ENCODE measurements at places on chromosomes 2 and 18.

- DNase-seq: no peak
Observed at GRCh38 chr2:88100489-88100858, 27.4 kb downstream of the FABP1 start.

- DNase-seq: no peak
Observed at GRCh38 chr2:118834901-118835745, 12.3 kb downstream of the EN1 start.

GRCh38 chr18:36977121-36977520, 148.2 kb downstream of the KIAA1328 start:
- no peak for DNase-seq

DNA sequence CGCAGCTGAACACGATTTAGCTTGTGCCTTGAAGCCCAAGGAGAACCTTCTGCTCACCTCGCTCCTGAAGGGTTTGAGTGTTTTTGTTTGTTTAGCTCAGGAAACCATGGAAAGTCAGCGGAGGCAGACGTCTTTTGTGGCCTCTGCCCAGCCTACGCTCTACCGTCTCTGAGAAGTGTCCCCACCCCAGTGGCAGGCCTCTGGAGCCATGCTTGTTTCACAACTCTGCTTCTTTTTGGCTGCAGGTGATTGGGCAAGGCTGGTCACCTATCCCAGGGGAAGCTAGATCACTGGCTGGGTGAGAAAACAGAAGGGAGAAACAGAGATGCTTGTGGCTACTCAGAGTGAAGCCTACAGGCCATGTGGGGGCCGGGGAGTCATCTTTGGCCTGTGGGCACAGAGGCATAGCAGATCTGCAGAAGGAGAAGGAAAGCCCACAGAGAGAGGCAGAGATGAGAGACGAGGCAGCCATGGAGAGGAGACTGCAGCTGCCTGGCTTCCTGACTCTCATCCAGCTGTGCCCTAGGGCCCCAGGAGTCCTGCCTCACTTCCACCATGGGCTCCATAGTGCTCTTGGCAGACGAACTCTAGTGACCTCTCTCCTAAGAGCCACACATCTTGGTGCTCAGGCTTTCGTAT, 50.1 kb downstream of the CIB4 start:
- no peak for DNase-seq

DNA sequence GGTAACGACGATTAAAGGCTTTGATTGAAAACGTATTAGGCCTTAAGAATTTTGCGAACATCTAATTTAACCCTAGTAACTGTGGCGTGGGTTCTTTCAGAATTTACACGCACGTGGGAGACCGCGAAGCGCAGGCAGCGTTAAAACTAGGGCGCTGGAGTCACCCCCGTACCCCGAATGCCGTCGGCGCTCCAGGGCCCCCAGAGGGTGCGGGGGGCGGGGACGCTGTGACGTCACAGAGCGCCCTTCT, 673 bp upstream of the SMCHD1 start:
- DNase-seq: peak; percentile 70

DNA sequence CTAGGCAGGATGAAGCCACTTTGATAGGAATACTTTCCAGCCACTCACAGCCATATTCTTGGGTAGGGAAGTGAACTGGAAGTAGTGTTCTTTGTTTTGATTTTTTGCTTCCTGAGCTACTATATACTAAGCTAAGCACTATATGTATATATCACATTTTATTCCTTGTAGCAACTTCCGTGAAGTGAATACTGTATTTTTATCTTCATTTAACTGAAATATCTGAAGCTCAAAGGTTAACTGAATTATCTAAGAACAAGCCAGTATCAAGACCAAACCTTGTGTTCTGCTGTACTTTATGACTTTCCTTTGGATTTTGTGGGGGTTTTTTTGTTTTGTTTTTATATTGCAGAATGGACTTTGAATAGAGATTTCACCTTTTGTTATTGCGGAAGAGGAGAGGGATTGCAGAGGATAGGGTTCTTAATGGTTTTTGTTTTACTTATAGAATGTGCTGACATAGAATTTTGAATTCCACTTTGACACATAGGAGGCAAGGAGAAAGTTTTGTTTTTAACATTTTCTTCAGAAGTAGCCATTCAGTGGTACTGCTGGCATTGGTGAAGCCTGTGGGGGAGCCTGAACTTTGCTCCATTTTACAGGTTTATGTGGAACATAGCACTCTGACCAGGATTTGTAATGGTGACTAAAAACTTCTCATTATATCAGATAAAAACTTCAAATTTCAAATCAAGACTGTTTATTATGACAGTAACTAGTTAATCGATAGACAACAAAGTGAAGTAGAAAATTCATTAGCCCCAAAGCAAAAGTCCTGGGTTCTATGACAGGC, 24.1 kb upstream of the RNF138 start:
- DNase-seq: no peak

DNA sequence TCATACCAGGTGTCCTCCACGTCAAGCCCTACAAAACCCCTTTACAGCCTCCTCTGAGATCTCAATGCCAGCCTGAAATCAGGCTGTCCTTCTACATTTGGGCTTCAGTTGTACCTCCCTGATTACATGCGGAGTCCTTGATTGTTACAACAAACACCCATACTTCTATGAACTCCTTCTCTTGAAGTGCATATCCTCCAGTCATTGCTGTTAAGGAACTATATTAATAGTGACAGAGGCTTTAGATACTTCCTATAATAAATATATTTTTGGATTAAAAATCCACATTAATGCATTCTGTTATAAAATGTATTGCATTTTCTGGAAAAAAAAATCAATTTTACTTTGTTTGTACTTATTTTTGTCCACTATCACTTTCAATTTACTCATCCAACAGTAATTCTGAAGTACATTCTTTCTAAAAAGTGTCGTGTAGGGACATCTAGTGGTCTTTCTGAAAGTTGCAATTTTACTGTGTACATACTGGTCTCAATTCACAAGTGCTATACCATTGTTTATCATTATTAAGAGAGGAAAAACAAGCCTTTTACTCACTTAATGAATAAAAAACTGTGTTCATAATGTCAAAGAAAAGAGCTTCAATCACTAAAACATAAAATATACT, 316.4 kb downstream of the DSEL start:
- no peak for DNase-seq

GRCh38 chr2:43051338-43051737, 175.1 kb downstream of the ZFP36L2 start:
- no peak for DNase-seq

- DNase-seq: no peak
Observed at GRCh38 chr2:138534791-138535190, 33.2 kb downstream of the SPOPL start.

GRCh38 chr2:169066897-169067296, 2.5 kb upstream of the DHRS9 start:
- no peak for DNase-seq

All from activated T-helper 9 cell treated with anti-CD3 and anti-CD28 coated beads, Interleukin-2, amount 50 U/mL, for 16 hours (primary cell).